GM12892 (cell line): ENCODE measurements at places on chromosomes 3 and 15.

DNA sequence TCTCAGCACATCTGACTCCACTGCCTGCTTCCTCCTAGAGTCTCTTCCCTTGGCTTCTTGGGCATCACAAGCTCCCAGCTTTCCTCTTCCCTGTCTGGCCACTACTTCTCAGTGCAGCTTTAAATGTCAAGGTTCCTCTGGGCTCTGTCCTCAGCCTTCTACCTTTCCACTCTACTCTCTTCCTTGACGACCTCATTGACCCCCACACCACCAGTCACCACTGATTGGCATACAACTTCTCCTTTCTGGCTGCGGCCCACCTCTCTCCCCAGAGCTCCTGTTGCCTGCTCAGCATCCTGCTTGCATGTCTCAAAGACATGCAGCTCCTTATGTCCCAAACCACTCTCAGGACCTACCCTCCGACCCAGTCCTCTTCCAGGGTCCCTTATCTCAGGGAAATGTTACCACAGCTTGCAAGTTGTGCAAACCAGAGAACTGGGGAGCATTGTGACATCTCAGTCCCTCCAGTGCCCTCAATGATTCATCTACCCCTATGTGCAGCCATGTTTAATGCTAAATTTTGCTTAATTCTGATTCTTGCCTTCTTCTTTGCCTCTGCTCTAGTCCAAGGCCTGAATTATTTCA is 49.9 kb downstream of the TRPM1 start:
- DNase-seq: no peak

DNA sequence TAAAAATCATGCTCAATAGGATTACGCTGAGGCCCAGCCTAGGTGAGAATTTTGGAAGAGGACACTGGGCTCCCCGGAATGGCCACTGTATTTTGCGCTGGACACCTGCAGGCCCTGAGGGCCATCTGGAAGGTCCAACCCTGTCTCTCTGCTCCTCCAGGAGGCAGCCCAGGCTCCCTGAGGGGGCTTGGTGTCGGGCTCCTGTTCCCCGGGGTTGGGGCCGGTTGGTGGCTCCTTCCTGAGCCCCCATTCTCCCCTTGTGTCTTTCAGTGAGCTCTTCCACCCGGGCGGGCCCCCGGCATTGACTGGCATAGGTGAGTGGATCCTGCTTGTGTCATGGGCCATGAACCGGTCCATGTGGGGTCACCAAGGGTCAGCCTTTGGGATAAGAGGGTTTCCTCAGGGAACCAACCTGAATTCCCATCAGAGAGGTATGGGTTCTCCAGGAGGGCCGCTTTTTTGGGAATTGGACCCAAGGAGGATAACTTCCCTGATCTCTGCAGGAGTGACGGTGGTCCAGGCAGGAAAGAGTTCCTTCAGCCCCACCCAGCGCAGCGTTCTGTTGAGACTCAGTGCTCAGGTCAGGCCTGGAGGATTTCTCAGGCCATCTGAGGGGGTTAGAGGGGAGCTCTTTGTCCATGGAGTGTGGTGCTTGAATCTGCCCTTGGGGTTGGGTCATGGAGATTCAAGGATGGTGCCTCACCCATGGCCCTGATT is 187.8 kb downstream of the UBE3A start:
- DNase-seq: peak; percentile 5

DNA sequence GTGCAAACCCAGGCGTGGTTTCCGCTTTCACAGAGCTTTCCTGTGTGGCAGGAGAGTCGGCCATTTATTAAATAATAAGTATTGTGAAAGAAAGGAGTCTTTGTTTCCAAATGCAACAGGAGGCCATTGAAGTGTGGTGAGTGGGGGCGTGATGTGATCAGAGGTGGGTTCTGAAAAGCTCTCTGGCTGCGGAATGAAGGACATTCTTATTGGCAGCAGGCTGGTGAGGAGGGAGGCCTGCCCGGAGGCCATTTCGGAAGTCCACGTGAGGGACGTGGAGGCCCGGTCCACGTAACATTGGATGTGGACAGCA is 11.1 kb downstream of the ARNT2 start:
- DNase-seq: no peak

- no peak for DNase-seq
These were observed 41.4 kb downstream of the CHSY1 start for GRCh38 chr15:101210466-101210865.

DNA sequence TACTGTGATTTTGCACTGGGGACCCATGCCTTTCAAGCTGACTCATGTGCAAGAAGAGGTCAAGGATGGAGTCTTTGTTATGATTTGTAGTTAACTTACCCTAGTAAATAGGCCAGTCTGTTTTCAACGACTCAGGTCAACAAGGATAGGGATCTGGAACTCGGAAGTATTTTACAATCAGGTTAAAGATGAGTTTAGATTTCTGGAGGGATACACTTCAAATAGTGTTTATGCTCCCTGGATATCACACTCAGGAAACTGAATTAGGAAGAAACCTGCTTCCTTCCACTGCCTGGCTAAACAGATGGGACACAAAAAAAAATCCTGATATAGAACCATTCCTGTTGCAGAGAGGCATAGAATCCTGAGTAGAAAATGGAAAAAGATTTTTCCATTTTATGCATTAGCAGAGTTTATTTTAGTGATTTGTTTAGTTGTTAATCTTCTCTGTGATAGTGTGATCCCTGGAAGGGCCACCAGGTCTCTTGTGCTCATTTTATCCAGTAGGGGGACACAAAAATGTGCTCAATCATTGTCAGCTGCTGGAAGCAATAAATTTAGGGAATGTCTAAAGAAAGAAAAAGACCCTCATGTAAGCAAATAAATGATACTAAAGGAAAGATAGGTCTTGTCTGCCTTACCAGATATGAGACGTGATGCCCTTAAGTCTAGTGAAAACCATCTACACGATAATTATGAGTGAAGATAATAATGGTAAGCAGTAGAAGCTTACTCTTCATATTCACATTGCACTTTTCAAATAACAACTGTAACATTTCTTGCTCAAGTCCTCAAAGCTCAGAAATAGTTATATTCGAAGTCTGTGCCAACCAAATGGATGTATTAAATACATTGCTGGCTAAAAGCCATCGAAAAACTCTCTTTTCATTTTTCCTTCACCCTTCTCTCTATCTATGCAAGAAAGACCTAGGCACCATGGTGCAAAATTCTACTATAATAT is 452.1 kb upstream of the KCNMB2 start:
- DNase-seq: no peak

- DNase-seq: no peak
These were observed 210.0 kb upstream of the PPP2R3A start for GRCh38 chr3:135755330-135756105.

GRCh38 chr3:106034313-106034712 is 165.5 kb upstream of the CBLB start:
- no peak for DNase-seq

DNA sequence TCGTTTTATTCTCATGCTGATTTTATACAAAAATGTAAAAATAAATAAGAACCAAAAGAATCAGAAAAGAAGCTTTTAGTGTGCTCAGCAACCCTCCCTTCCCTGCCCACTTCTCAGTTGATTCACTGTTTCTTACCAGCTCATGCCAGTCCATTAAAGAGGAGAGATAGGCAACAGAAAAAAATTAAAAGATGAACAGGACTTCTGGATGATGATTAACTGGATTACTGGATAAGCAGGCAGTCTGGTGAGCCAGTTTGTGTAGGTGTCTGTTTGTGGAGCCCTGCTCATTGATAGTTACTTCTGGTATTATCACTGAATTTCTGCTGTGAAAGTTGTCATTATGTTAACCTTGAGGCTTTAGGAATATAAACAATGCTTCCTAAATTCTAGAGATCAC is 15.1 kb upstream of the GPR171 start:
- DNase-seq: no peak

DNA sequence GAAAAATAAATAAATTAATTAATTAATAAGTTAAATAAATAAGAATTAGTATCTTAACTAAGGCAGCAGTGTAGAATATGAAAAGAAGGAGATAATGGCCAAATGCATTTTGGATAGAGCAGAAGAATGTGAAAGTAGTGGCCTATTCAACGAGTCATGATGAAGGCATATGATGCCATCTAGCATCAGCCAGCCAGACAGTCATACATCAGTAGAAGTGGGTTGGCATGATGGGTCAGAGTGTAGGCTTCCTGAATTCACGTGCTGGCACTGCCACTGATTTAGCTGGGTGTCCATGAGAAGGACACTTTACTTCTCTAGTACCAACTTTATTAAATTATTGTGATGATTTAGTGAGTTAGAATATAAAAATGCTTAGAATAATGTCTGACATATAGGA is 256.1 kb upstream of the ARPP21 start:
- DNase-seq: no peak

DNA sequence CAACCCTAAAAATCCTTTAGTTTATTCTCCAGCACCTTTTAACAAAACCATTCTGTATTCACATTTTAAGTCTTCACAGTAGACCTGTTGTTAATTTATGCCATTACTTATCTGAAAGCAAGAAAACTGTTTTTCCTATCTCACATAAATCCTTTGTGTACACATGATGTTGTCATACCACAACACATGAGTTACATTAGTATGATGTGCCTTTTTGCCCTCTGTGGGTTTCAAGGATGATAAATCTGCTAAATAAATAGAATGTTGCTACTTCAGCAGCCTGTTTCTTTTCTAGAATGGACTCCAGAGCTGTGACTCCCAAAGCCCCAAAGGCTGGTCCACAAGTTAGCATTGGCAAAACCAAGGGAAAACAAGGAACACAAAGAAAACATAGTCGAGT is 151.6 kb downstream of the SERPINI1 start:
- no peak for DNase-seq

DNA sequence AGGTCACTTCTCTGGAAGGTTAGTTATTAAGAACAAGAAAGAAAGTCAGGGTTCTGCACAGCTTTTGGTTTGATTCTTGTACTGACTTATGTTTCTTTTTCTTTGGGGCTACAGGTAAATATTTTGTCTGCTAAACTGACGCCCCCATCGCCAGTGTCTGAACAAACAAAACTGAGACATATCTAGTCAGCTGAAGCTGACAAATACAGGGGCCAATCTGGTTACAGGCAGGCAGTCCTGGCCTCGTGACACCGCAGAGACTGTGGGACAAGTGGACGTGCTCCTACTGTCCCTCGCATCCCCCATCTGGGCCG is 4.6 kb upstream of the RPL14 start:
- no peak for DNase-seq

- DNase-seq: no peak
These were observed 28.7 kb upstream of the LHFPL4 start for GRCh38 chr3:9582332-9582731.

DNA sequence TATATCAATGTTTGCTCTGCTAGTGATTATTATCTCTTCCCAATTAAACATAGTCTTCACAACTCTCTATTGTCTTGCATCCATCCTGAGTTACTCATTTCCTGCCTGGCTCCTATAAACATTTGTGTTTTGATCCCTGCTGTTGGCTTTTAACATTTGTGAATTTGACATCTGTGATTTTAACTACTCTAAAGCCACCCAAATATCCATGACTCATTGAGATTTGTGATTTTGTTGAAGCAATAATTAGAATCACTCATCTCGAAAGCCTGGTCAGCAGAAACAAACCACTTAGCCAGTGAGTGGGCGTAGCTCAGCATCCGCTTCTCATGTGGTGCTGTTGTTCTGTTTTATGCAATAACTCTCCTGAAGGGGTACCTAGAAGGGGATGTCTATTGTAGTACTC is 174.3 kb upstream of the ZBTB20 start:
- no peak for DNase-seq

DNA sequence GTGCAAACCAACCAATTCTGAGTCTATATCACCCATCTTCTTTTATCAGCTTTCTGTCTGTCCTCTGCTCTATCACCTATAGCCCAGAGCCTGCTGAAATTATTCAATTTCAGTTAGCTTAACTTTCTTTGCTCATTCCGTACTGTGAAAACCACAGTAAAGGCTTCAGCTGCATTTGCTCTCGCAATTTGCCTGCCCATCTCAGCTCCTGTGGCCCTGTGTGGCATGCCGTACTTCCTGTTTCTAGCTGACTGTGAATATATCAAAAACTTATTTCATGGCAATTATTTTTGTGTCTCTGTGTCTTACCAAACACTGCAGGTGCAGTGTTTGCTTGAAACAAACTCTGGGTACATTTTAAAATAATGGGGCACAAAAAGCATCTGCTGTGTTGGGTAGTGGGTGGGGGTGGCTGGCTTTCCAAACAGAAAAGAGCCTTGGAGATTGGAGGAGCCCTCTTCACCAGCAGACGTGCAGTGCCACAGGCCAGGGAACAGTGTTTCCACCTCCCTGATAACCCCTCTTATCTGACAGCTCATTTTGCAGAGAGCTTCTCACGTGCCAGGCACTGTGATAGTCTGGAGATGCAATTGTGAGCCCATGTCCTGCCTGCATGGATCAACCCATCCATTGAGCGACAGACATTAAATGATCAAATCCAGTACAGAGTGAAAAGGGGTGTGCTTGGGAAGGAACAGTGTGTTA is 45.2 kb downstream of the GASK1A start:
- no peak for DNase-seq

GRCh38 chr3:170200987-170201386 is 19.5 kb upstream of the PHC3 start:
- no peak for DNase-seq

DNA sequence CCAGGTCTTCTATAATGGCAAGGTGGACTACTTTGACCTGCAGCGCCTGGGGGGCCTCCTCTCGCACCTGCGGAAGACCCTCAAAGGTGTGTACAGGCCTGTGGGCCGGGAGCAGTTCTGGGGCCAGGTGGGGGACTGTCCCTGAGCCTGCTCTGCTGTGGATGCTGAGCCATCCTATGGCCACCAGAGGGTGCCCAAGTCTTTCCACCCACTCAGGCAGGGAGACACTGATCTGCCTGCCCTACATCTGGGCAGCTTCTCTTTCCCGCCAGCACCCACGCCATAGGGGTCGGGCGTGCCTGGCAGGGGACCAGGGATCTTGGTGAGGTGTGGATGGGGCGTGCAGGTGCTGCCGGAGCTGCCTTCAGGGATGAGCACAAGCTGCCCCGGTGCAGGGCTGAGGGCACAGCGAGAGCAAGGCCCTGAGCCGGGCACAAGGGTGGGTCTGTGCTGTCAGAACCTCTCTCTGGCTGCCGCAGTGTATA is 14.1 kb downstream of the RNF123 start:
- peak; percentile 91 for DNase-seq

GRCh38 chr15:25172691-25173090 is 217.9 kb downstream of the SNRPN start:
- no peak for DNase-seq

DNA sequence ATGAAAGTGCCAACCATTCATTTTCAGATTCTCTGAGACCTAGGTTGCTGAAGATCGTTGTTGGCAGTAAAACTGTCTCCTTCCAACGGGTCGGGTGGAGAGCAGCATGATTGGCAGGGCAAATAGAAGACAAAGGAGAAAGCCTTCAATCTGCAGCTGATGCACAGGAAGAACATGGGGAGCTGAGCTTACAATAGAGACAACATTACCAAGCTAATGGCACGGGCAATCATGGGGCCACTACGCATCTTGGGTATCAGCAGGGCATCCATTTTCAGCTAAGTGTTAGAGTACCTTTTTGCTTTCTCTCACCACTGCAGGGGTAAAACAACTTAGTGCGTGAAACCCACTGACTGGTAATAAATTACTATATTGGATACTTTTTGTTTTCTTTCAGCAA is 114.8 kb downstream of the WDR72 start:
- no peak for DNase-seq
